ENCODE measurements at places on chromosomes 16 and 17.

DNA sequence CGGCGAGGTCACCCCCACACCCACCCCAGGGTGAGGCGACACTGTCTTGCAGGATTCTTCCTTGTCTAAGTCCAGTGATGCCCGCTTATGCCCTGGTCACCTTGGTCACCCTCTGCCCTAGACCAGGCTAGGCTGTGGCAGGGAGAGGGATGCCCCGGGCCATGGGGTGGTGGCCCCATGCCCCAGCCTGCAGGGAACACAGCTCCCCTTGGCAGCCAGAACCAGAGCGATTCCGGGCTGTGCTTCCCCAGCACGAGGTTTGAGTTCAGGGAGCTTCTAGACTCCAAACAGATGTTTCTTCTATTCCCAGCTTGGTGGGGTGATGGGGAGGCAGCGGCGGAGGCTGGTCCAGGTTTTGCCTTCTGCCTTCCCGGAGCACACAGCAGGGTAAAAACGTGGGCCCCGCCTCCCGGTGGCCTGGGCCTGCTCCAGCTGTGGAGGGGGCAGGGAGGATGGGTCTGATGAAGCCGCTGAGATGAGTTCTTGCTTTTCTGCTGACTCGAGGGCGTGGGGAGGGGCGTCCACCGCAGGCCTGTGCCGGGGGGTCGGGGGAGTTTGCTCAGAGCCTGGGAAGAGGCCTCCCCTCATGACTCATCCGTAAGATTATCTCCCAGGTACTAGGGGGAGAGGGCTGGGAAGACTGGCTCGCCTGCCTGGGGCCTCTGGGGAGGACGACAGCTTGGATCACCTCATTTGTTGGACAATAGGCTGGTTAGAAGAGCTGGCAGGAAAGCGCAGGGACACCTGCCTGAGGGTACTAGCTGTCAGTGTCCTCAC lies 15.4 kb downstream of the SMTNL2 start:
- peak; percentile 73 for DNase-seq

DNA sequence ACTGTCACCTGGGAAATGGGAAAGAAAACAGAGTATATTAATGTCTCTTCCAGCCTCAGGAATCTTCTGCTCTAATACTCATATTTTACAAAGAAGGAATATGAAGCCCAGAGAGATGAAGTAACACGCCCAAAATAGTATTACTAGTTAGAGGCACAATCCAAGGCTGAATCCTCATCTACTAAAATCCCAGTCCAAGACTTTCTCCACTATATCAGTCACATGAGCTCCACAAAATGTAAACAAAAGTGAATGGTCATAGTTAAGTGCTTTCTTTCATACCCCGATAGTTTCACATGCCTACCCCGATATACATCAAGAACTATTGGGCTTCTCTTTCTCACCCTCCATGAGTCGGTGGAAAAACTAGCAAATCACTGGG lies 965 bp downstream of the INTS2 start:
- no peak for DNase-seq

- no peak for DNase-seq
Measured at GRCh38 chr16:11152677-11153331, 103.2 kb downstream of the SOCS1 start.

- DNase-seq: no peak
Measured at GRCh38 chr17:33220036-33220435, 73.1 kb downstream of the ASIC2 start.

GRCh38 chr17:43584666-43585102 lies 38.5 kb upstream of the ETV4 start:
- DNase-seq: no peak

GRCh38 chr17:75758131-75758905 lies 6.7 kb downstream of the GALK1 start:
- no peak for DNase-seq

- DNase-seq: no peak
Measured at GRCh38 chr17:36720131-36720530, 118.7 kb downstream of the MRM1 start.

GRCh38 chr17:72706396-72706981 lies 386.0 kb downstream of the SLC39A11 start:
- DNase-seq: no peak

- DNase-seq: no peak
Measured at GRCh38 chr16:84408314-84408690, 40.0 kb downstream of the ATP2C2 start.

DNA sequence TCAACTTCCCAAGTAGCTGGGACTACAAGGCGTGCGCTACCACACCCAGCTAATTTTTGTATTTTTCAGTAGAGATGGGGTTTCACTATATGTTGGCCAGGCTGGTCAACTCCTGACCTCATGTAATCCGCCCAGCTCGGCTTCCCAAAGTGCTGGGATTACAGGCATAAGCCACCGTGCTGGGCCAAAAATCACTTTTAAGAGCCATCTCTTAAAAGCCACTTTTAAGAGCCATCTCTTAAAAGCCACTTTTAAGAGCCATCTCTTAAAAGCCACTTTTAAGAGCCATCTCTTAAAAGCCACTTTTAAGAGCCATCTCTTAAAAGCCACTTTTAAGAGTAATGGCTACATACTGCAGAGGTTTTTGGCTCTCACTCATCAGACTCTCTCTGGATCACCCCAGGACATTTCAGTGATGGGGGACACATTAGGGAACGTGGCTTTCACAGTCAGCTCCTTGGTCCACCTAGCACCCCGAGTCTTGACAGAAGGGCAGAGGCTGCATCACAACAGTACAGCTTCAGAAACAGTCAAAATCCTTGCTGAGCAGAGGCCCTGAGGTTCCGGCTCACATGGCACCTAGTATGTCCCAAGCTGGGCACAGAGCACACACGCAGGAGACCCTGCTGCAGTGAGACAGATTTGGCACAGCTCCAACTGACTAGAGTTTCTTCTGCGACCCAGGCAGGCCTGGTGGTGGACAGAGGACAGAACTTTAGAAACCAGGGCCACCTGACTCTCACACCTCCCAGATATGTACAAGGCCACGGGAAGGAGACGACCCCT lies 23.6 kb downstream of the RANBP10 start:
- DNase-seq: no peak

DNA sequence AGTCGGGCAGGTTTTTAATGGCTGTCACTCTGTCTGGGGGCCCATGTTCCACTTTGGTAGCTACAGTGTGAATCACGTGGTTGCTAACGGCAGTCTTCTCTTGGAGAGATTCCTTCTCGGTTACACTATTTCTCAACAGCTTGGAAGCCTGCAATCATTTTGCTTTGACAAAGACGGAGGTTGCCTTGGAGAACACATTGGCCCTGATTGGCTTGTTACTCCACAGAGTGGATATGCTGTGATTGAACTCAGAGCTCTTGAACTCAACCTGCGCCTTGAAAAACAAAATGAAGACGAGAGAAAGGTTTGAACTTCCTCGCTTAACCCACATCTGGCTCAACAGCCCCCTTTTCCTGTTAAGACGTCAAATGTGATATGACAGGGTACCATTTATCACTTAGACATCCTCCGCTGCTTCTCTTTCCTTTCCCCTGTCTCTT lies 218.9 kb downstream of the MAF start:
- DNase-seq: no peak

DNA sequence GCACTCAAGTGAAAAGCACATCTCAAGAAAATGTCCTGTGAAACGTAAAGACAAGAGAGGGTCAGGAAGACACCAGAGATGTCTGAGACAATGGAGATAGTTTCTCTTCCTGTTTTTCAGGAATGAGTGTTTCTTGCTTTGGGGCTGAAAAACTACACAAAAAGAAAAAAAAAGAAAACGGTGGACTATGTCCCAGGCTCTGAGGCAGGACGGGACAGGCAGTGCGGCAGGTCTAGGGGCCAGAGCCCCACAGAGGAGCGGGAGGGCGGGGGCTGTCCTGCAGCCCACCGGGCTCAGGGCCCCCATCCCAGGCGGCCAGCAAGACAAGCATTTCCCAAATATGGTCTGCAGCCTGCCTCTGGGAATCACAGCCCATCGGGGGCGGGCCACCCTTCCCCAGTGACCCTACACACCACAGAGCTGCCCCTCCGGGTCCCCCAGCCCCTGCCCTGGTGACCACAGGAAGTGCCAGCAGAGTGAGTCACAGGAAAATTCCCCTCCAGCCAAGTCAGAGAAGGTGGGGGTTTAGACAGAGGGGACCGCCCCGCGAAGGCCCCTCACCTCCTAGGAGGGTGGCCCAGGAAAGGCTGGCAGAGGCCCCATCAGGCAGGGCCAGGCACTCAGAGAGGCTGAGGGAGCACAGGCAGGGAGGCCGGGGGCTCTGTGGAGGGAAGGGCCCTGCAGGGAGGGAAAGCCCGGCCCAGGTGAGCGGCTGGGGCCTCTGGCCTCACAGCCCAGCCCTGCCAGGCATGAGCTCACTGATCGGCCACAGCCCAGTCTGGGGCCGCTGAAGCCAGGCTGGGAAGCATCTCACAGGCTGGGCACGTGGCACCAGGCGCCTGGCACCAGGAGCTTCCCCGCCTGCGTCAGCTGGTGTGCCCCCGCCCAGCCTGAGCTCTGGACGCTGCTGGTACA lies 6.3 kb downstream of the BCAR1 start:
- peak; percentile 84 for DNase-seq

- DNase-seq: no peak
Measured at GRCh38 chr16:15034266-15035162, 21.4 kb downstream of the NTAN1 start.

DNA sequence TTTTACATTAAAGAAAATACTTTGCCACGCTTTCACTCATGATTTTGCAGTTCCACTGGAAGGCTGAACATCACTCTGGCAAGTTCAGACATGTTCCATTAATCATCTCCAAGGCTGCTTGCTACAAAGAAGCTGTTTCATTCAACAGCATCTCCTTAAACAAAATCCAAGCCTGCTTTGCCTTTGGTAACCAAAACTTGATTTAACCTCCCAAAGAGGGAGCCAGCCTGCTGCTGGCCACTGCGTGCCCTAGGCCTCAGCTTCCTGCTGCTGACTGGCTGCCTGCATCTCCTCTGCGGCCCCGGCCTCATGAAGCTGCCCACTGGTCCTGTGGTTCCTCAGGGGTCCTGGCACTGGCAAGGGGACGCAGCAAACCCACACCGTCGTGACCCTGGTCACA lies 31.8 kb downstream of the ANKRD11 start:
- no peak for DNase-seq

DNA sequence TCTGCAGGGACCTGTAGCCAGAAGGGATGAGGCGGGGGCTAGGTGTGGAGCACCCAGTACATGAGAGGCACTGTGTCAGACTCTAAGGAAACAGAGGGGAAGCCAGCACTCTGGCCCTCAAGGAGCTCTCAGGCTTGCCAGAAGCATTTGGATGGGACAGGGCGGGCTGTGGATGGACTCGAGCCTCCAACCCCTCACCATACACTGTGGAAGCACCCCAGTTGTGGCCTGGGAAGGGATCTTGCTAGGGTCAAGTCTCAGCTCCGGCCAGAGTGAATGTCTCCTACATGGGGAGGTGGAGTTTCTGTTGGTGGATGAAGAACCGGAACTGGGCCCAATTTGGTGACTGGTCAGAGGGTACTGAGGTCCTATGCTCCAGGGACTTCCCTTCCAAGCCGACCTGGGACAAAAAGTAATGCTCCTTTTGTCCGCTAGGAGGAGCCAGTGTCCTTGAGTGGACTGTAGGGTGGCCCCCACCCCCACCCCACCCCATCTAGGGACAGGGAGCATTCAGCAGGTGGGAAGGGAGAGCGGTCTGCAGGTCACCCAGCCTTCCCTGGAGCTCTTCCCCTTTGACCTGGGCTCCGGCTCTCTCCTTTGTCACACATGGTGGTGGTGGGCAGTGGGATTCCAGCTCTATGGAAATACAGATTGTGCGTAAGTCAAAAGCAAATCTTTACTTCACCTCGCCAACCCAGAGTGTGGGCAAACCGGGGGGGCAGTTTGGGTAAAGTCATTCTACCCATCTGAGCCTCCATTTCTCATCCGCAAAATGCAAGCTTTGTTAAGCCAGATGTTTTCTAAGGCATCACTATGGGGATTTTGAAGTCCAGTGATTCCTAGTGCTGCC lies 20.4 kb upstream of the PHB1 start:
- no peak for DNase-seq

DNA sequence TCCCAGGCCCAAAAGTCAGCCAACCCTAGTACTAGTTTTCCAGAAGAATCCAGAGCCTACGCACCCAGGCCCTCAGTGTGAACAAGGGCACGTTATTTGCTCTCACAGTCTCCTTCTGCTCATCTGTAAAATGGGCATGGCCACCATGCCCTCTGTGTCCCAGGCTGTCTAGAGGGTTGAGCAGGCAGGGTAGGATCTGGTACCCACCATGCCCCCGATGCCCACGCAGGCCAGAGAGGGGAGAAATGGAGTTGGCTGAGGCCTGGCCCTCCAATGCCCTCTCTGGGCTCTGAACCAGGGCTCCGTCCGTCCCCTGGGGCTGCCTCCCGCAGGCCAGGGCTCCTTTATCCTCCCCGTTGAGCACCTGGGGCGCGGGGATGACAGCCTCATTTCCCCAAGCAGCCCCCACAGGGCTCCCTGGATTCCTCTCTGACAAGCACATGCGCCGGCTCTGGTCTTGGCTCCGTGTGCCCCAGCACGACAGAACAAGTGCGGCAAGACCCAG lies 9.1 kb upstream of the BAHCC1 start:
- DNase-seq: no peak

DNA sequence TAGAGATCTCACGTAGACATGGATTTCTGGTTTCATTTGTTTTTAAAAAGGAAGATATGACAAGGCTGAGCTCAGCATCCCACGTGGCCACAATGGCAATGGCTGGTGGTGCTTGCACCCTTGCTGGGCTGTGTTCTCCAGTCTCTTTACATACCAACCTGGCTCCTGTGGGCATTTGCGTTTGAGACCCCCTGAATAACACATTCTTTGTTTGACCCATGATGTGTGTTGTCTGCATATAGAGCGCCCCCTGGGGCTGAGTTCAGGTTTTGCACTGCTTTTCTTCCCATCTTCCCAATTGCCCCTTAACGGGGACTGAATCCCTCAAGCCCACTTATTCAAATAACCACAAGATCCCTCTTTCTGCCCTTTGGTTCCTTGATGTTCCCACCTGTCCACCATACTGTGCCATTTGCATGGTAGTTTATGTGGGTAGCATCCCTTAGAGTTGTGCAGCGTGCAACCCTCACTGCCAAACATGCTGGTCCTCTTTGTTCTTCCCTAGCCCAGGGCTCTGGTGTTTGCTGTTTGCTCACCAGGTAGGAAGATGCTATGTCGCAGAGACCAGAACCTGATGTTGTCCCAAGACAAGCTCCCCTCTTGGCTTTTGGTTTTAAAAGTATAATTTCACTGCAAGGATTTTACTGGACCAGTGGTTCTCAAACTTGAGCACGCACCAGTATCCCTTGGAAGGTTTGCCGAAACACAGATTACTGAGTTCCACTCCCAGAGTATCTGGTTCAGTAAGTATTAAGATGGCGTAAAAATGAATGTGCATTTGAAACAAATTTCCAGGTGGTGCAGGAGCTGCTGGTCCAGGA lies 38.5 kb upstream of the NKD1 start:
- DNase-seq: no peak

GRCh38 chr17:17367931-17368330 lies 64.8 kb downstream of the NT5M start:
- no peak for DNase-seq

DNA sequence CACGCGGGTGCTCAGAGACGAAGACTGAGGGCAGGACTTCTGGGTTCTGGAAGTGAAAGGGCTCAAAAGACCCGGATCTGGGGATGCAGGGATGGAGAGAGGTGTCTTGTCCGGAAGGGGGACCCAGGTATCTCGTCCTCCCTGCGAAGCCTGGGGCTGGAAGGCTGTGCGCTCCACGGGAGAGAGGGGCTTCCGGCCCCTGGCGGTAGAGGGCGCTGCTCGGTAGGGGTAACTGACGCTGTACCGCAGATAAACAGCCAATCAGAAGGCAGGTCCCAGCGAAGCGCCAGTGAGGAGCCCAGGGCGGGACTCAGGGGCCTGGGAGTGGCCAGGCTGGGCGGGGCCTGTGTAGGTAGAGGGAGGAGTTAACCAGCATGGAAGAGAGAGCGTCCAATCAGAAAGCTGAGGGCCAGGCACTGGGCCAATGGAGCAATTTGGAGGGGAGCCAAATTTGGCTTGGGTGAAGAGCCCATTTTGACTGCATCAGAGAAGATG lies 804 bp downstream of the TGFB1I1 start:
- peak; percentile 88 for DNase-seq

Data from left ventricle myocardium inferior (tissue), 1 donor.